ENCODE measurements at places on chromosomes 5 and 9.

DNA sequence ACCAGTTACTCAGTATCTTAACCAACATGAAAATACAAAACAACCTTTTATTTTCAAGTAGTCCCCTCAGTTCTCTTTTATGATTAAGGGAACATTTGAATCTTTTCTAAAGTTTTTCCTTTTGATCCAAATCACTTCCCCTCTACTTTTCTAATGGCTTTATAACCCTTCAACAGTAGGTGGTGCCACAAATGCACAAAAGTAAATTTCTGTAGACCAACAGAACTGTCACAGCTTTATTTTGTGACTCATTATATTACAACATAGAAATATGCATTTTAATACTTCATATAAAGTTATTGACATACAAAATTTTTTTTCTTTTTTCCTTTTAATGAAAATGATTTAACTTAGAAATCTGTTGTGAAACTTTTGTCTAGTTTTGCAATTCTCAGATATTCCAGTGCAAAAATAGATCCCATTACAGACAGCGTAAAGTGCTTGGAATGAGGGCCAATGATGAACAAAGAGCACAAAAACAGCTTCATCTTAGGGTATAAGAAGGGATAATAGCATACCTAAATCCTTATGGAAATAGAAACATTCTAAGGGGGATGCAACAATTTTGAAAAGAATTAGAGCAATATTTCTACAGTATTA lies 17.0 kb downstream of the NIPSNAP3B start:
- peak; percentile 29 for DNase-seq

DNA sequence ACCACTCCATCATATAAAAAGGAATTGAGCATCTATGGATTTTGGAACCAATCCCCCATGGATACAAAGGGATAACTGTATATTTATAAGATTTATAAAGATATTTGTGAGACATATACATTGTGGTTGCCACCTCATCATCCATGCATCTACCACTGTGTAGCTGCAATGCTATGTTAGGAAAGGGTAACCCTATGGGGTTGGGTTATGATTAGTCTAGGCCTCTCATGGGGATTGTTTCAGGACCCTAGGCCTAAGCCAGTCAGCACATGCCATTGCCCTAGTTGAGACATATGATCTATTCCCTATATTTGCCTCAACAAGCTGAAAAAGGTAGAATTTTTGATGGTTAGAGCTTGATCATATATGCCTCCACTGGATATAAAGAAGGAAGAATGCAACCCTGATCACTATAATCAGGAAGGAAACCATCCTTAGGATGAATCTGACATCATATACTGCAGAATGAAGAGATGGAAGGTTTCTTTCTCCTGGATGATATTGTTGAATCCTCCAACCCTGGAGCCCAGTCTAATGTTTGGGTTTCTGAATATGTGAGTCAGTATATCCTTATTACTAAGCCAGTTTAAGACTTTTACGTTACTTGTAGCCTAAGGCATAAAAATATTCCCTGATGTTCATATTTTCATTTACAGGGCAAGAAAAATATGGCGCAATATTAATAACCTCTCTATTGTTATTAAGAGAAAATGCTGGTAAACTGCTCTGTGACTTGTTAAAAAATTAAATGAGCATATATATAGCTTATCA lies 94.2 kb downstream of the ADAMTS19 start:
- DNase-seq, result peak; percentile 15

DNA sequence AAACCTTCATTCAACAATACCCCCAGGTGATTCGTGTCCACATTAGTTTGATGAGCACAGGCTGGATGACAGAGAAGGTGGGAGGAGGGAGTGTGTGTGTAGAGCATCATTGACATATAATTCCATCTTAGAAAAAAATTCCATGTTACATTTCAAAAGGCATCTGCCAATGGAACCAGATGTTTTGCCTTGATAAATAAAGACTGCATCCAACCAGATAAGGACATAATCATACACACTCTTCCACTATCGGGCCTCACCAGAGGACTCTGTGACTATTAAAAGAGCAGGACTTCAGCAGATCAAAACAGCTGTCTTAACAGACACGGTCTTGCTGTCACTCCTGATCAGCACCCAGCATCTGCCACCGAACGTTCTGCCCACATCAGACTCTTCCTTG lies 96.4 kb upstream of the SPIN1 start:
- DNase-seq, result no peak

DNA sequence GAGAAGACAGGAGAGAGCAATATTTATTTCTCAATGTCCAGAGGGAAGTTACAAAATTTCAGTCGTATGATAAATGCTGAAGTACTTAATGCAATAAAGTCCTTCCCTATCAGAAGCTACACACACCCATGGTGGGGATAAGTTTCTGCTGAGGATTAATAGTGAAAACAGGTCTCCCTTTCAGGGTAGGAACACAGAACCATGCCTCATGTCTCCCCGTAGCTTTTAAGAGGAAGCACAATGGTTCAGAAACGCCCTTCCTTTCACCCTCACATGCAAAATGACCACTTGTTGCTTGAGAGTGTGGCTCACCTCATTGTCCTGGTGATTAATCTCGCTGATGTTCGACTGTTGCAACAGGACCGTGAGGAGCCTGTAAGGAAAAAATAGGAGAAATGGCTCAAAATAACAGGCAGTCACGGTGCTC lies 73.6 kb downstream of the ANKRD55 start:
- peak; percentile 52 for DNase-seq

DNA sequence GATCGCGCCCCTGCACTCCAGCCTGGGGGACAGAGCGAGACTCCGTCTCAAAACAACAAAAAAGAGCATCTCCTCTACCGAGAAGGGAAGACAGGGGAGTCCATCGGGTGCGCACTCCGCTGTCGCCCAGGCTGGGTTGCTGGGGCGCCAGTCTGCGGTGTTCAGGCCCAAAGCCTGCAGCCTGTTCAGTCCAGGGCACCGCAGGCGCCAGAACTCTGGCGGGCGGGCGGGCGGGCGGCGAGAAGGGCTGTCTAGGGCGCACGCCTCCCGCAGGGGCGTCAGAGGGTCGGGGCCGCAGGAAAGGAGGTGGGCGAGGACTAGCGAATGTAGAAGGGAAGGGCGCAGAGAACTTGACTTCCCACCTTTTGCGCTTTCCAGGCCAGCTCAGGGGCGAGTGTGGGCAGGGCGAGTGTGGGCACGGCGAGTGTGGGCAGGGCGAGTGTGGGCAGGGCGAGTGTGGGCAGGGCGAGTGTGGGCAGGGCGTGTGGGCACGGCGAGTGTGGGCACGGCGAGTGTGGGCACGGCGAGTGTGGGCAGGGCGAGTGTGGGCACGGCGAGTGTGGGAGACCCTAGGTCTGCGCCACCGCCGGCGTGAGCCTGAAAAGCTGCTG lies 10.5 kb downstream of the PROP1 start:
- DNase-seq, result no peak

- peak; percentile 98 for DNase-seq
Observed at GRCh38 chr9:21836437-21837161, 34.2 kb downstream of the MTAP start.

- no peak for DNase-seq
Observed at GRCh38 chr9:91677331-91677730, 253.7 kb upstream of the NFIL3 start.

DNA sequence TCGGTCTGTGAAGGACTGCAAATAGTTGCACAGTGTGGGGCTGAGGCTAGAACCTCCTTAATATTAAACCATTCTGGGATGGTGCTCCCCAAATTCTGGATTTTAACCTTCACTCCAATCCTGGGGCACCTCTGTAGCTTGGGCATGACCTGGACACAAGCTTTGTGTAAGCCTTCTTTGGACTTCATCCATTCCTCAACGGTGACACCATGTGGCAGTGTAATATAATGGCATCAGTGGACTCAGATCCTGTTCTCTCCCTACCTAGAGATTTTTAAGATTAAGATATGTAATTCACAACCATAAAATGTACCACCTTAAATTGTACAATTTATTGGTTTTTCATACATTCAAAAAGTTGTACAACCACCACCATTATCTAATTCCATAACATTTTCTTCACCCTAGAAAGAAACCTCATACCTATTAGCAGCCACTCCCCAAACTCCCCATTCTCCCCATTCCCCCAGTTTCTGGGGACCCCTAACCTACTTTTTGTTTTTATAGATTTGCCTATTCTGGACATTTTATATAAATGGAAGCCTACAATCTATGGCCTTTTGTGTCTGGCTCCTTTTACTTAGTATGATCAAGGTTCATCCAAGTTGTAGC lies 4.8 kb upstream of the PLGRKT start:
- DNase-seq, result peak; percentile 66

GRCh38 chr9:89891591-89892304 lies 286.9 kb downstream of the GADD45G start:
- no peak for DNase-seq

DNA sequence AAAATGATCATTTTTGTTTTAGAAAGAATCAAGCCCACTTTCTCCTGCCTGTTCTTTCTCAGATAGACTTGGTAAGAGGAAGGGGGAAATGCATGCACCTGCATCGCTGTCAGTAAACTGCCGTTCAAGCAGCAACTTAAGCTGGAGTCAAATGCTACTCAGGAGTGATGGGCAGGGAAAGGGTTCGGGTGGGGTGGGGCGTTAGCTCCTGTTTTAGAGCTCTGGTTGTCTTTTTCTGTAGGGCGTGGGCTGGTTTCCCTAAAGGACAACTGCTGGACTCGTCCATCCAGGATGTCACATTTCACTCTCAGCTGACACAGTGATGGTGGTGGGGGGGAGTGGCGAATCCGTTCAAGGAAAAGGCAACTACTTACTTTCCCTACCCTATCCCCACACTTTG lies 75.0 kb downstream of the NDFIP1 start:
- no peak for DNase-seq

GRCh38 chr5:78757269-78758053 lies 108.9 kb upstream of the LHFPL2 start:
- DNase-seq, result peak; percentile 72

- no peak for DNase-seq
Observed at GRCh38 chr9:86272221-86272620, 10.1 kb downstream of the ISCA1 start.

- DNase-seq, result no peak
Observed at GRCh38 chr5:96087939-96088338, 126.3 kb upstream of the ELL2 start.

GRCh38 chr5:137119321-137119720 lies 379.8 kb downstream of the SPOCK1 start:
- no peak for DNase-seq

- no peak for DNase-seq
Observed at GRCh38 chr9:38358390-38359296, 33.9 kb upstream of the ALDH1B1 start.

DNA sequence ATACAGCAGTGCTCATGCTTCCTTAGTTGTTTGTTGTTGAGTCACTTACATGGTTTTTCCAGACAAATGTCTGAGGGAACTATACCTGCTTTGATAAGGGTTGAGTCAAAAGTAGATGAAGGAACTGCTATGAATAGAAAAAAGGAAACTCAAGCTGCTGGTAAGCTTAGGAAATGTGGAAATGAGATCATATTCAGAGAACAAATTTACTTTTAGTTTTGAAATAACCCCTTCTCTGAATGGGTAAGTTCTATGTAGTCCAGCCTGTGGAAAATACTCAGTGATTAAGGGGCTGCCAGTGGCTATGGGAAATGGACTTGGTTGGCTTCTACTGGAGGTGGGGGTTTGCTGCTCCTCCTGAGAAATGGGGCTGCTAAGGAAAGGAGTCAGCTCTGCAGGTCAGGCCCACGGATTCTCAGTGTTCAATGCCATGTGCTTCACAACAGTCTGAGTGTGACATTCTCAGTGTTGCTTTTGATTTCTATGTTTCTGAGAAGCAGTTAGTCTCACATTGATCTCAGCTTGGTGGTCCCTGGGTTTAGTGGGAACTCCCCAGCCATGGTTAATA lies 47.7 kb upstream of the GLRX start:
- peak; percentile 67 for DNase-seq

DNA sequence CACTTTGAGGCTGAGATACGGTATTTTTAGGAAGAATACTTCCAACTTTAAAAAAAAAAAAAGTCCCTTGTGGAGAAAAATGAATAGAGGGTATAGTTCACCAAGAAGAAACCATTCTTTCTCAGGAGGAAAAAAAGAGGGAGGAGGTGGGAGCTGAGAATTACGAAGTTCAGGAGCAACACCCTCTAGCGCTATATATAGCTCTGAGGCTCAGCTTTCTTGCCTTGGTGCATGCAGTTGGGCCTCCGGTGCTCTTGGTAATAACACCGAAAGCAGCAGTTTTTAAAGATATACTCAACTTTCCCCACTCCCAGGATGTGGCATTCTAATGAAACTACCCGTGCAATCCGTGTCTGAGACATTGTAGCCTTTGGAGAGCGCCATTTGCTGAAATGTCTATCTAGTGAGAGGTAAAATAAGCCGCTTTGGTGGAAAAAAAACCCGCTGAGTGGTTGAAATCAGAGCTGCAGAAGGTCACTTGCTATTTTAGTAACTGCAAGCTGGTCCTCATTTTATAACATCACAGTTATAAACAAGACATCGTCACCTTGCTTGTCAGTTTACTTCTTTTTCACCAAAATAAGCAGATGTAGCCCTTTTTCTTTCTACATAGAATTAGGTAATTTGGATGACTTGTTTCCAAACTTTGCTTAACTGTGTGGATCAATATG lies 156.4 kb downstream of the RORB start:
- DNase-seq, result no peak

DNA sequence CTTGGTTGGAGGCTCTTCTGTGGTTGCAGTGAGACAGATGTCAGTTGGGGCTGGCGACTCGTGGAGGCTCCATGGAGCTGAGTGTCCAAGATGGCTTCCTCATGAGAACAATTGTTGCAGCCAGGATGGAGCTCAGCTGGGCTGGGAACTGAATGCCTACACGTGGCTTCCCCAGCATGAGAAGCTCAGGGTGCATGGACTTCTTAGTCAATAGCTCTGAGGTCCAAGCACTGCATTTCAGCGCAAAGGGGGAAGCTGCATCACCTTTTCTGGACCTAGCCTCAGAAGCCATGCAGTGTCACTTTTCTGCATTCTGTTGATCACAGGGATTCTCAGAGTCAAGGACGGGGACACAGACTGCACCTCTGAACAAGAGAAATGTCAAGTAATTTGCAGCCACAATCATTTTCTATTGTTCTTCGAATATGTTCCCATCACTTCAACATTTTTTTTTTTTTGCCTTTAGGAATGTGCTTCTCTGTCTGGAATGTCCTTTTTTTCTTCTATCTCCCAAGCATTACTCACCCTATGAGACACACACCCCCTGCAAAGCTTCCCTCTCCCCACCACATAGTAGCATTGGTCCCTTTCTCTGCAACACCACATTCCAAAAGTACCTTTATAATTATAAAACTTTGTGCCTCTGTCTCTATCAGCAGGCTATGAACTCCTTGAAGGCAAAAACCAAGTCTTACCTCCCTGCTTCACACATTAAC lies 57.5 kb upstream of the STK32A start:
- peak; percentile 22 for DNase-seq

- no peak for DNase-seq
Observed at GRCh38 chr5:135568246-135568645, 10.5 kb downstream of the CXCL14 start.

DNA sequence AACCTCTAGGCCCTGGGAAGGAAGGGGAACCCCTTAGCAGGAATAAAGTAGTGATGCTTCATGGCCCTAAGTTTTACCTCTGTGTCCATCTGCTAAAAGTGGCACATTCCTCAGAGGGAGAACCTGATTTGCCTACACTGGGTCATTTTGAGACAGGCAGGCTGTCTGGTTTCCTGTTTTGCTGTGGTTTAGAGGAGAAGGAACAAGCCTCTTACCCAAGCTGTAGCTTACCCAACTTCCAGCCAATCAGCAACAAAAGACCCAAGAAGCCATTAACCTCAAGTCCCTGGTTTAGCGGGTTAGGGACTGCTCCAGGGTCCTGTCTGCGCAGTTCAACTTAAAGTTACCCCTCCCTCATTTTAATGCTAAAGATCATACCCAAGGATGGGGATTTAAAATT lies 411.0 kb downstream of the MAT2B start:
- DNase-seq, result peak; percentile 62
